ENCODE measurements at places on chromosomes 11 and 22.

DNA sequence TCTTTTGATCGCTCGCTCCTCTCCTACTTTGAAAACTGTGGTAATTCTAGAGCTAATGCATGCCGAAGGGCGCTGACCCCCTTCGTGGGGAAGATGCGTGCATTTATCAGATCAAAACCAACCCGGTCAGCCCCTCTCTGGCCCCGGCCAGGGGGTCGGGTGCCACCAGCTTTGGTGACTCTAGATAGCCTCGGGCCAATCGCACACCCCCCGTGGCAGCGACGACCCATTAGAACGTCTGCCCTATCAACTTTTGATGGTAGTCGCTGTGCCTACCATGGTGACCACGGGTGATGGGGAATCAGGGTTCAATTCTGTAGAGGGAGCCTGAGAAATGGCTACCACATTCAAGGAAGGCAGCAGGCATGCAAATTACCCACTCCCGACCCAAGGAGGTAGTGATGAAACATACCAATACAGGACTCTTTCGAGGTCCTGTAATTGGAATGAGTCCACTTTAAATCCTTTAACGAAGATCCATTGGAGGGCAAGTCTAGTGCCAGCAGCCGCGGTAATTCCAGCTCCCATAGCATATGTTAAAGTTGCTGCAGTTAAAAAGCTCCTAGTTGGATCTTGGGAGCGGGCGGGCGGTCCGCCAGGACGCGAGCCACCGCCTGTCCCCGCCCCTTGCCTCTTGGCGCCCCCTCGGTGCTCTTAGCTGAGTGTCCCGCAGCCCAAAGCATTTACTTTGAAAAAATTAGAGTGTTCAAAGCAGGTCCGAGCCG, 3898.2 kb upstream of the OR11H1 start:
- no peak for DNase-seq

- no peak for DNase-seq
Observed at GRCh38 chr11:117738246-117738957, 58.6 kb downstream of the DSCAML1 start.

DNA sequence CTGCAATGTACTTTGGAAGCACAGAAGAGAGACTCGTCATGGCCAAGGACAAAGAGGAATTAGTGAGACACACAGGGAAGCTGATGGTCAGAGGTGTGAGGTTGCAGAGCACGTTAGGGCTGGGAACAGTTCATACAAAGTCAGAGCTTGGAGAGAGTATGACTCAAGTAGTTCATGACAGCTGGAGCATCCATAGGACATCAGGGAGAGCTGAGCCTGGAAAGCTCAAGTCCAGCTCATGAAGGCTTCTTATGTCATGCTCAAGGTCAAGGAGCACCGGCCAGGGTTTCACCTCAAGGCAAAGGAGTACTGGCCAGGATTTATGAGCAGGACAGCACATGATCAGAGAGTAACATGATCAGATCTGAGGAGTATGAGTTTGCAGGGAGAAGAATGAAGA, 64.6 kb upstream of the CHST1 start:
- DNase-seq: no peak

DNA sequence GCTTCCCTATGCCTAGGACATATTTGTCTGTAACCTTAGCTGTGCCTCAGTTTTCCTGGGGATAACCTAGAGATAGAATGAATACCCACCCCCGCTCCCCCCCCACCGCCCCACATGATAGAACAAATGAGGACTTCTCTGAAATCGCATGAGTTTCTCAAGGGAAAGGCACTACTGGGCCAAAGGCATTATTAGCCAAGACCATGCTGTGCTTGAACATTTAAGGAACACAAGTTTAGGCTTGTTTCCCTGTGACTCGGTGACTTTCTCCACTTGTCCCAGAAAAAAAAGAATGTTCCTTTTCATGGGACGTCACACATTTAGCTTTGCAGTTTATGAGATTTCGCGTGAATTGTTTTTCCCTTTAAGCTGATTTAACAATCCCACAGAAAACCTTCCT, 51.4 kb upstream of the CRTAM start:
- no peak for DNase-seq

DNA sequence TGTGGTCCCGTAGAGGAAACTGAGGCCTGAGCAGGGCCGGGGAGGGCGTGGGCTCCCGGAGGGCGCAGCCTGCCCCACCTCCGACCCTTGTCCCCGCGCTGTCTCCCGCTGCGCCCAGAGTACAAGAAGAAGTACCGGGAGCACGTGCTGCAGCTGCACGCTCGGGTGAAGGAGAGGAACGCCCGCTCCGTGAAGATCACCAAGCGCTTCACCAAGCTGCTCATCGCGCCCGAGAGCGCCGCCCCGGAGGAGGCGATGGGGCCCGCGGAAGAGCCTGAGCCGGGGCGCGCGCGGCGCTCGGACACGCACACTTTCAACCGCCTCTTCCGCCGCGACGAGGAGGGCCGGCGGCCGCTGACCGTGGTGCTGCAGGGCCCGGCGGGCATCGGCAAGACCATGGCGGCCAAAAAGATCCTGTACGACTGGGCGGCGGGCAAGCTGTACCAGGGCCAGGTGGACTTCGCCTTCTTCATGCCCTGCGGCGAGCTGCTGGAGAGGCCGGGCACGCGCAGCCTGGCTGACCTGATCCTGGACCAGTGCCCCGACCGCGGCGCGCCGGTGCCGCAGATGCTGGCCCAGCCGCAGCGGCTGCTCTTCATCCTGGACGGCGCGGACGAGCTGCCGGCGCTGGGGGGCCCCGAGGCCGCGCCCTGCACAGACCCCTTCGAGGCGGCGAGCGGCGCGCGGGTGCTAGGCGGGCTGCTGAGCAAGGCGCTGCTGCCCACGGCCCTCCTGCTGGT, 1.9 kb downstream of the NLRP6 start:
- no peak for DNase-seq

DNA sequence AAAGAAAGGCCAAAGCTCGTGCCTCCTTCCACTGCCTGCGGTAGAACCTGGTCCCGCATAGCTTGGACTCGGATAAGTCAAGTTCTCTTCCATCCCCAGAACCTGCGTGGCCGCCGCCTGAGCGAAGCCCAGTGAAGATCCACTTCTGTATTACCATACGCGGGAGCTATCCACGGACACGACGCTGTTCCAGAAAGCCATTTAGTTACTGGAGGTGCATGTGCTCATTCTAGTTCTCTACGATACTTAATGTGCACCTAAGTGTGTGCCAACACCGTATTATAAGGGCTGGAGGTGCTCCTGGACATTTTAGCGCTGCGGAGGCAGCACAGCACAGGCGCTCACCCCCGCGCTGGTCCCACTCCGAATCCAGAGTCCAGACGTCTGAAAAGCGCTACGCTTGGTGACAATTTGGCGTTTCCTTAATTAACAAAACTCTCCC, 1.4 kb downstream of the WT1 start:
- no peak for DNase-seq
